GM12892 (cell line): ENCODE measurements at places on chromosomes 16 and 17.

DNA sequence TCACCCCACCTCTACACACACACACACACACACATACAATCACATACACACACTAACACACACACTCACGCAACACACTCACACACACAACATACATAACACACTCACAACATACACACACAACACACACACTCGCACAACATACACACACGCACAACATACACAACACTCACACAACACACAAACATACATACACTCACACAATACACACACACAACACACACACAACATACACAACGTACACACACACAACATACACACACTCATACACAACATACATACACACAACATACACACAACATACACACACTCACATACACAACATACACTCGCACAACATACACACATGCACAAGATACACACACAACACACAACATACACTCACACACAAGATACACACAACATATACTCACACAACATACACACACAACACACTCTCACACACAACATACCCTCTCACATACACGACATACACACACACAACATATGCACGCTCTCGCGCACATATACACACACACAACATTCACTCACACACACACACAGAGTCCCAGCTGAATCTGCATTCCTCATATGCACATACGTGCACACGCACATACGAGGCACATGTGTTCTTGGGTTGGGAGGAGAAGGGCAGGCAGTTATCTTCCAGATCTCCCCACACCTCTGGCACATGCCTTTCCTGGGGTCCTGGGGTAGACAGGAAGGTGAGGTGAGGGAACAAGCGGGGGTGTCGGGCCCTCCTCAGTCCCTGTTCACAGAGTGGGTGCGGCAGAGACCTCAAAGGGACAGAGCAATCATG, 1.1 kb downstream of the ASGR2 start:
- DNase-seq: no peak

GRCh38 chr17:58264407-58265103, 16.2 kb downstream of the MPO start:
- no peak for DNase-seq

DNA sequence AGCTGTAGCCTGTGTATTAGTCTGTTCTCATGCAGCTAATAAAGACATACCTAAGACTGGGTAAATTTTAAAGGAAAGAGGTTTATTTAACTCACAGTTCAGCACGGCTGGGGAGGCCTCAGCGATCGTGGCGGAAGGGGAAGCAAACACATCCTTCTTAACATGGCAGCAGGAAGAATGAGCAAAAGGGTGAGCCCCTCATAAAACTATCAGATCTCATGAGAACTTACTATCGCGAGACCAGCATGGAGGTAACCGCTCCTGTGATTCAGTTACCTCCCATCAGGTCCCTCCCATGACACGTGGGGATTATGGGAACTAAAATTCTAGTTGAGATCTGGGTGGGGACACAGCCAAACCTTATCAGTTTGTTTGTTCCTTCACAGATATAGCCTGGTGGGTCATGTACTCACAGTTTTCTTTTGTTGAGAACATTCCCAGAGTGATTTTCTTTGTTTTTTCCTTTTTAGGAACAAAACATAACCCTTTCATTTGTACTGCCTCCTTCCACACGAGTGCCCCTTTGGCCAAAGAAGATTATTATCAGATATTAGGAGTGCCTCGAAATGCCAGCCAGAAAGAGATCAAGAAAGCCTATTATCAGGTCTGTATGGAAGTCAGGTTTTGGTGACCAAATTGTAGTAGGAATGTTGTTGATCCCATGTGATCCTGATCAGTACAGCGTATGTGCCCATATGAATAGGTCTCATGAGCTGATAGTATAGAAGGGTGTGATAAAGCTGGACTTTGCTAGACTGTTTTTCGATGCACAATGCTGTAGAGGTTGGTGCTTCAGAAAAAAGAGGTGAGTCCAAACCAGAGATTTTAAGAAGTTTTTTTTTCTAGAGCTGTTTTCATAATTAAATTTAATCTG, 8.5 kb downstream of the DNAJA3 start:
- no peak for DNase-seq

DNA sequence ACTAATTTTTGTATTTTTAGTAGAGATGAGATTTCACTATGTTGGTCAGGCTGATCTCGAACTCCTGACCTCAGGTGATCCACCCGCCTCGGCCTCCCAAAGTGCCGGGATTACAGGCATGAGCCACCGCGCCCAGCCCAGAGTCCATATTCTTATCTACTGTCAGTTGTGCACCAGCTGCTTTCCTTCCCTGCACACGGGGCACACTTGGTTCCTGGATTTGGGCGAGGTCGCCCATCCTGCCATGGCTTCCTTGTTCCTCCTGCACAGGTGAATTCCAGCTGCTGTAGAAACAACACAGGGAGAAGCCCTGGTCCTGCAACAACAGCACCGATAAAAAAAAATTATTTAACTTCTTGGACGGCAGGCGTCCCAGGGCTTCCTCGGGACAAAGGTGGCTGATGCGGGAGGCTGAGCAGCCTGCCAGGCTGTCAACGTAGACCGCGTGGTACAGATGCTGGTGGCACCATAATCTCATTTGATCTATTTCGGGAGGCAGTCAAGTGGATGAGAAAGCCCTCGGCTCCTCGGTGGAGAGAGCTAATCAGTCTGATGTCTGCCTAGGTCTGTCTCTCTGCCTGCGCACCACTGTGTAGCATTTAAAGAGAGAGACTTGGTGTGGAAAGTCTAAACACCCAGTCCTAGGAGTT, 19.1 kb downstream of the RGS9 start:
- DNase-seq: no peak

DNA sequence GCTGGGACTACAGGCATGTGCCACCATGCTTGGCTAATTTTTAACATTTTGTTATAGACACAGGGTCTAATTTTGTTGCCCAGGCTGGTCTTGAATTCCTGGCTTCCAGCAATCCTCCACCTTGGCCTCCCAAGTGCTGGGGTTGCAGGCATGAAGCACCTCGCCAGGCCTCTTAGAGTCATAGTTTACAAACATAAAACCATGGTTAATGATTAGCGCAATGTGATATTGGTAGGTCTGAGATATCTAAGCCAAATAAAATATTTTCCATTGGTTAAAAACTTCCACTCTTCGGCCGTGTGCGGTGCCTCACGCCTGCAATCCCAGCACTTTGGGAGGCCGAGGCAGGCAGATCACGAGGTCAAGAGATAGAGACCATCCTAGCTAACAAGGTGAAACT, 16.6 kb downstream of the TXNDC11 start:
- DNase-seq: no peak

DNA sequence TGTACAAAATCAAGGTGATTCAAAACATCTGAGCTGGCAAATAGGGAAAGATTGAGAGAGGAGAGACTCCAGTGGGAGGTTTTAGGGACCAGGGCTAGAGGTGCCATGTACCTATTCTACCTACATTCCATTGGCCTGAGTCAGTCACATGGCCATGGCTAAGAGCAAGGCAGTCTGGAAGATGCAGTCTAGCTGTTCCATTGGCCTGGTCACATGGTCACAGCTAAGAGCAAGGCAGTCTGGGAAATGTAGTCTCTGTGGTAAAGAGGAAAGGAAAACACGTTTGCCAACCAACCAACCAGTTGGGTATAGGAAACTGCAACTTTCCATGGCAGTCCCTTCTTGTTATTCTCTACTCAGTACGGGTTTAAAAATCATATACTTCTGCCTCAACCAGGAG, 369.1 kb downstream of the XYLT1 start:
- no peak for DNase-seq

DNA sequence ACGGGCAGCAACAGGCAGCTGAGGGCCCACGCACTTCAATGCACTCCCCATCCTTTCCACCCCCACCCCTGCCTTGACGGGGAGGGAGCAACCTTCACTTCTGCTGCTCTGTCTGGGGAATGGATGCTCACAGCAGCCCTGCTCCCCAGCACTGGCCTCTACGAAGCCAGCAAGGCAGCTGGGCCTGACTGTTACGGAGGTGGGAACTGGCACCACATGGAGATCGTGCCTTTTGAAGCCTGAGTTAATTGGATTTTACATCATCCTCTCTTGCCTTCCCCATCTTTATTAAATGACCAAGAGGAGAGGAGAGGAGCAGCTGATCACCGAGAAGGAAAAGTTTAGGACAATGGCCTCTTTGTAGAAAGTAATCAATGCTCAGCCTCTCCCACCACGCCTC, 187.0 kb upstream of the RPL38 start:
- no peak for DNase-seq

GRCh38 chr16:30769379-30770089, 7.4 kb downstream of the RNF40 start:
- DNase-seq: no peak

DNA sequence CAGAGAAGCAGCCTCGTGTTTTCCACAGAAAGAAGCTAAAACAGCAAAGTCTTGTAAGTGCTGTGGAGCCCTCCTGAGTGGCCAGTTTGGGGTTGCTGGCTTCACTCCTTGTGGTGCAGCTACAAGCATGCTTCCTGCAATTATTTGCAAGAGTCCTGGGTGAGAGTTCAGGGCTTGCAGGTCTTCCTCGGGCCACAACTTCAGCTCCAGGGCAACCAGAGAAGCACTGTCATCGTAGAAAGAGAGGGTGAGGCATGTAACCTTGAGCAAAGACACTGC, 37.9 kb downstream of the SHISA6 start:
- DNase-seq: no peak

DNA sequence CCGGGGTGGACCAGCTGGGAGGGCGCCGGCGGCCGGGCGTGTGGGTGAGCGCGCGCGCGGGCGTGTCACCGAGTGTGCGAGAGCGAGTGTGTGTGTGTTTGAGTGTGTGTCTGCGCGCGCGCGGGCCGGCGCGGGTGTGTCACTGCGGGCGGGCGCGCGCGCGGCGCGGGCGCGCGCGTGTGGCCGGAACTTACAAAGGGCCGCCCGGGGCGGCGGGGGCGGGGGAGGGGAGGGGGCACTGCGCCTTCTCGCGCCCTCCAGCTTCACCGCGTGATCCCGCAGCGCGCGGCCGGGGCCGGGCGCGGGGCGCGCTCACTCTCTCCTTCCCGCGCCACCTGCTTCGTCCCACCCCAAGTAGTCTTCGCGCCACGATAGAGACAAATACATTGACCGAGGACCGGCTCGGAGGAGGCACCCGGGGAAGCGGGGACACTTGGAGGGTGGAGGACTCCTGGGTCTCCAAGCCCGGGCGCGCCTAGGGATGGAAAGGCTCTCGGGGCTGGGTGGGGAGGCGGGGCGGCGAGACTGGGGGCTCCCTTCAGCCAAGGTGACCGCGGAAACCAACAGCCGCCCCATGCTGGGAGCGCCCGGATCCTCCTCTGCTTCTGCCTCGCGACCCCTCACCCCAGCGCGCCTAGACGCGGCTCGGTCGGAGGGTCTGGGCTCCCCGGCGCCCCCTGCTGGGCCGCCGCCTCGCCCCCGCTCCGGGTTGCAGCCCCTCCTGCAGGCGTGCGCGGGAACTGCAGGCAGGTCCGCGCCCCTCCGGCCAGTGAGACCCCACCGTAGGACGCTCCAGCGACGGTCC, at the start of gene SRCIN1:
TSS of gene SRCIN1 (minus strand) at position 112 of the 805 bp plus-strand sequence. CDS start 247 bp downstream, outside the sequence.
- DNase-seq: peak; percentile 73

GRCh38 chr17:13638855-13639458, 37.2 kb upstream of the HS3ST3A1 start:
- no peak for DNase-seq

DNA sequence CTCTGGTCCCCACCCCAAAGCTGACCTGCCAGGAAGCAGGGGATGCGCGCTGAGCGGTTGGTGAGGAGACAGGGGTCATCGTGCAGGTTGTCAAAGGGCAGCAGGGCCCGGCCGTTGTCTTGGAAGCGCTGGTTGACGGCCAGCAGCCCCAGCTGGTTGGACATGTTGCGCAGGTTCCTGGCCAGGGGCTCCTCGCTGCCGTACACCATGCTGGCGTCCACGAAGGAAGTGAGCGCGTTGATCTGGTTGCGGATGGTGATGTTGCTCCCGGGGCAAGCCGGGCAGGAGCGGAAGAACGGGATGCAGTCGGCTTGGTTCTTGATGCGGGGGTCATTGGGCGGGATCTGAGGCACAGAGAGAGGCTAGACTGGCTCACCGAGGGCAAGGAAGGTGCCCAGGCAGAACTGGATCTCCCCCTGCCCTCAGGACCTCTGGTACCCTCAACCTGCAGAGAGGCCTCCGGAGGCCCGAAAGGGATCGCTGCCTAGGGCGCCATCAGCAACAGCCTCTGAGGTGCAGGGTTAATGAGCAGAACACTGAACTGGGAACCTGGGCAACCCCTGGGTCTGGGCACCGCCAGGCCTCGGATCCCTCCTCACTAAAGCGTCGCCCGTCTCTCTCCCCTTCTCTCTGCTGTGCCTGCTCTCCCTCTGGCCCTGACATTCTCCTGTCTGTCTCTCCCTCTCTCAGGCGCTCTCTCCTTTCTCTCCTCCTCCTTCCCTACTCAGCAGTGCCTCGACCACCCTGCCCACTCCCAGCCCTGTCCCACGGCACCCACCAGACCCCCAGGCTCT, 2.7 kb downstream of the MPO start:
- DNase-seq: no peak

DNA sequence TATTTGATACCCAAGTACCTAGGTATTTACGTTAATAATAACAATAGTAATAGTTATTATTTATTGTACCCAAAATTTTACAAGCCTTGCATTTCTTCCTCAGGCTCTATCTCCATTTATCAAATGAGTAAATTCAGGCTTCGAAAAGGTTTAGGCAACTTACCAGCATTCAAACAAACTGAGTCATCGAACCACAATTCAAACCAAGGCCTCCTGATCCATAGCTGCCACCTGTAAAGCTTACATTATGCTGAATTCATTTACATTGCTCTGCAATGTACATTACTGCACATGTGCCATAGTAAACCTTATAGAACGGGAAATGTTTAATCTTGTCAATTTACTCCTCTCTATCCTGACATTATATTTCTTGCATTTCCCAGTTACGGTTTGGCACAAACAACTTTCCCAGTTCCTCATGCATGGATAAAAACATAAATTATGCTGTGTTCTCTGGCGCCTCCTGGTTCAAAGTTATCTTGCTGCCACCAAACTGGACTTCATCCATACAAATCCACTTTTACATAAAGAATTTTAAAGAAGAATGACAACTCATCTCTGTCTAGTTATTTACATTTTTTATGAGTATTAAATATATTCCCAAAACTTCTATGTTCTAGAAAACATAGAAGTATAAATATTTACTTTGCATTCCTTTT, 360.6 kb upstream of the SOX9 start:
- DNase-seq: no peak

- DNase-seq: no peak
Measured at GRCh38 chr17:3004925-3005324, 58.5 kb downstream of the OR1D5 start.
